ENCODE measurements at places on chromosomes 7 and 10.

- DNase-seq: no peak
Observed at GRCh38 chr7:18684916-18685315, 189.4 kb downstream of the HDAC9 start.

- no peak for DNase-seq
Observed at GRCh38 chr7:72362246-72362645, 49.9 kb downstream of the CALN1 start.

GRCh38 chr10:3525832-3526449 is 259.1 kb downstream of the KLF6 start:
- DNase-seq: peak; percentile 16

DNA sequence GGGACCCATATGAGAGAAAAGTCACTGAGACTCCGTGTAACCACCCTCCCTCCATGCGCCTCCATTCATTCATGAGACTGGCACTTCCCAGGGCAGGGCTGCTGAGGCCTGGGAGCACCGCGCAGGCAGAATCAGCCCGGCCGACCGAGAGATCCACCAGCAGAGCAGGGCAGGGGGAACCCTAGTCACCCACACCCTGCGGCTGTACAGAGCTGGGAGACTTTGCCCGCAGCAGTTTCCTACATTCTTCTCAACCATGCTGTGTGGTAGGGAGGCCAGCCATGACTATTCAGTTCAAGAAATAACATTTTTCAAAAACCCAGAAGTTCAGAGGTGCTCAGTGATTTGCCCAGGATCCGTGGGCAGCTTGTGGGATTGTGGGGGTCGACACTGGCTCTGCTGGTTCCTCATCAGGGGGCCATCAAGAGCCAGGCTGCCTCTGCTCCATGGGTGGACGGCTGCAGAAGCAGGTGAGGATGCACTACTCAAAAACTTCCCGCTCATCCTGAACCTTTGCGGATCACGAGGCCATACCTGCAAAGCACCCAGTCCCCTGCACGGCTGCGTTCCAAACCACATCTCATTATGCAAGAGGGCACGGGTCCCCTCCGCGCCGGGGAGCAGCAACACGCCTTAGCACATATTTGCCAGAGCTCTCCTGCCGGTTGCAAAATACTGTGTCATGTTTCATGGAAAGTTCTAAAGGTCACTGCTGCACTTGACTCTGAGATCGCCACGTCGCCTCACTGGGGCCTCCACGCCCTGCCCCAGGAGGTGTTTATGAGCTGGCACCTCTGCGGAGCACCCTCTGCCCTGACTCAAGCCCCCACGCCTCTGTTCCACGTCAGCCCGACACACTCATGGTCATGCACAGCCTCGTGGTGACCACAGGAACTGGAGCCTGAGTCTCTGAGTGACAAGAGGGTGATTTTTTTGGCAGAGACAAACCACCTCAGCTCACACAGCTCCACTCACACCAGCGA is 132.0 kb downstream of the PRKAG2 start:
- no peak for DNase-seq

DNA sequence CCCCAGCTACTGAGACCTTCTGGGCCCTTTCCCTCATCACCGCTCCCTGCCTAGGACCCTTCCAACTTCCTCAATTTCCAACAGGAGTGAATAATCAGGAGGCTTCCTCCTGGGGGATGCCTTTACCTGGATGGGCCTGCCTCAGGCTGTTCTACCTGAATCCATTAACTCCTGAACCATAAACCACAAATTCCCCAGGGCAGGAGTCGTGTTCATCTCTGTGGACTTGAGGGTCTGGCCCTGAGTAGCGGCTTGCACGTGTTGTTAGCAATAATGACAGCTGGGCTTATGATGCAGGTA is 105.1 kb upstream of the GPR26 start:
- no peak for DNase-seq

- no peak for DNase-seq
Observed at GRCh38 chr10:93710333-93710909, 8.0 kb upstream of the FRA10AC1 start.

- DNase-seq: no peak
Observed at GRCh38 chr7:13952921-13953320, 36.5 kb downstream of the ETV1 start.

- no peak for DNase-seq
Observed at GRCh38 chr7:106609416-106609815, 51.5 kb downstream of the CCDC71L start.

- no peak for DNase-seq
Observed at GRCh38 chr10:122034149-122034756, 45.3 kb downstream of the TACC2 start.

GRCh38 chr10:102799691-102800471 is 37.3 kb downstream of the CYP17A1 start:
- DNase-seq: no peak

DNA sequence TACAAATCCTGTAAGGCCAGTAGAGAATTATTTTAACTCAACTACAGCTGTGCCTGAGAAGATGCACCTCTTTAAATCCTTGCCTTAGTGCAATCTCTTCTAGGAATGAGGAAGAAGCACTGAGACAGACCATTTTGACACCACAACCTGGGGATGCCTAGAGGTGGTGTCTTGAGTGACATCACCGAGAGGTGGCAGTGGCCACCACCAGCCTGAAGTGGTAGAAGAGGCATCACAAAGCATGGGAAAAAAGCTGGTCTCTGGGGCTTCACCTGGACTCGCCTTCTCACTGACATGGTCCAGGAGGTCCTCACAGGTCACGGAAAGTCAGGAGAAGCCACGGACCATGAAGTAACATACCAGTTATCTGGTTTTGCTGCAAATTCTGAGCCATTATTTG is 99.2 kb upstream of the PDLIM1 start:
- DNase-seq: no peak

DNA sequence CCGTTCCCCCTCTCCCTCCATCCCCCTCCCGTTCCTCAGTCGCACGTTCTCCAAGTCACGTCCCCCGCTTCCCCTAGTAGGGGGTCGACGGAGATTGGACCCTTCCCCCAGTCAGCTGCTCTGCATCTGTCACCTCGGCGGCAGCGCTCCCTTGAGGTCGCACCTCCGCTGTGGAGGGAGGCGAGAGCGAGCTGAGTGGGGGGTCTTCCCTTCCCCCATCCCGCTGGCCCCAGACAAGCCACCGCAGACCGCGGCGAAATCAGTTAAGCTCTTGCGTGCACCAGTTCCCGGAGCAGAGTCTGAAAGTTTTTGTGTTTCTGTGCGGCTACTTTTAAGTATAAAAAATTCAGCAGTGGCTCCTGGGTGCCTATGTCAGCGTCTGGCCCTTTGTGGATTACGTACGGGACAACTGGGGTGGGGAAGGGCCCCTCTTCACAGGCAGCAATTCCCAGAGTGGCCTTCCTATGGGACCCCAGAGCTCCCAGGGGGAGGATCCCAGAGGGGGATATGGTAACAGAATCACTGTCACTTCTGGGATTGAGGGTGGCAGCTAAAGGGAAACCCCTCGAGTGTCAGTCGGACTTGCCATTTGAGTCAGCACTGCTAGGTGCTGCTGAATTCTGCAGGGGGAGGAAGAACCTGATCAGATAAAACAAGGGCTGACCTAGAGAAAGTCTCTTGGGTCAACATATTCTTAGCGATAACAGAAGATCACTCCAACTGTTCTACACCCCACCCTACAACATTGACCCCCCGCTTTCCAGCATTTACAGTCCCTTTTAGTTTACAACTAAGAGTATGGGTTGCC is 12.5 kb upstream of the DDIT4 start:
- DNase-seq: no peak

DNA sequence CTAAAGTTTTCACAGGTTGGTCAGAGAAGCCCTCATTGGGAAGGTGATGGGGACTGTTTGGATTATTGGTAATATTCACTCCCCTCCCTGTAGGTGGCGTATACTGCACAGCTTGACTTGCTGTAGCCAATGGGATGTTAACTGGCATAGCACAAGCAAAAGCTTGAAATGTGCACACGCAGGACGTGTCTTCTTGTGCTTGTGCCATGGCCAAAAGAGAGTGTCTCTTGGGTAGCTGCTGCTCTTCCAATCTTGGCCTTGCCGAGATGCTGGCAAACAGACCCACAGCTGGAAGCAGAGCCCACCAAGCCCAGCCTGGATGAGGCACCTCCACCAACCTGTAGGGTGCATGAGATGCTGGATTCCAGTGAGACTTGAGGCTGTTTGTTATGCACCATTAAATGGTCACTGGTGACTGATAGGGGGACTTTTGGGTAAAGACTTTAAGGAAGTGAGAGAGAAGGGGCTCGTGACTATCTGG is 266.0 kb downstream of the GRID1 start:
- peak; percentile 35 for DNase-seq

DNA sequence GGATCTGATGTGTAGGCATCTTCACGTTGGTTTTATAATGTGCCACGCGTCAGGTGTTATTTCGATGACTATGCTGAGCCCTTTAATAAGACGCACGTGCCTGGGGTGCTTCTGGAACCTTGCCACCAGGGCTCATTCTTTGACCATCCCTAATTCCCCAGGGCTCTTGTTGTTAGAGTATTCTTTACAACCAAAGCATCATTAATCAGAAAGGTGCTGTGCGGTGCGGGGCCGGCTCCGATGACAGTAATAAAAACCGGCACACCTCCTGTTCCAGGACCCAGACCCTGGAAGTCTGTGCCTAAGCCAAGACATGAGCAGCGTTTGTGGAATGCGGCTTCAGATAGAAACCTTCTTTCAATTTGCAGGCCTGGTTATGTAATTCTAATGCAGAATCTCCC is 58.4 kb downstream of the MGMT start:
- DNase-seq: no peak

- no peak for DNase-seq
Observed at GRCh38 chr10:80787952-80788351, 250.2 kb downstream of the SH2D4B start.

DNA sequence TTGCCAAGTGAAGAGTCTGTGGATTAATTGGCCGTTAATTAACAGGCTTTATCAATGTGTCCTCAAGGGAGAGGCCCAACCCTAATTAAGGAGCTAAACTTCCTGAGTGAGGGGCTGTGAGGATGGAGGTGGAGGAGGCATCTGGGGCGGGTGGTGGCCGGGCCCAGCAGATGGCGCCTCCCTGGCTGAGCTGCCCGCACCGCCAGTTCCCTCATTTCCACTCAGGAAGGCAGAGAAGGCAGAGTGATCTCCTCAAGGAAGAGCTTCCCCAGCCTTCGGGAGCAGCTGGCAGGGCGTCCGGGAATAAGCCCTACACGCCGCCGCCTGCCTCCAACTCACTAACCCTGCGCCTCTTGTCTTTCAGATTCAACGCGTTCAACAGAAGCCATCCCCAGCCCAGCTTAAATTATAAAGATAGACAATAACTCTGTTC is 112.2 kb downstream of the CYTH3 start:
- DNase-seq: no peak

- DNase-seq: no peak
Observed at GRCh38 chr7:155193716-155194115, 104.0 kb upstream of the INSIG1 start.

DNA sequence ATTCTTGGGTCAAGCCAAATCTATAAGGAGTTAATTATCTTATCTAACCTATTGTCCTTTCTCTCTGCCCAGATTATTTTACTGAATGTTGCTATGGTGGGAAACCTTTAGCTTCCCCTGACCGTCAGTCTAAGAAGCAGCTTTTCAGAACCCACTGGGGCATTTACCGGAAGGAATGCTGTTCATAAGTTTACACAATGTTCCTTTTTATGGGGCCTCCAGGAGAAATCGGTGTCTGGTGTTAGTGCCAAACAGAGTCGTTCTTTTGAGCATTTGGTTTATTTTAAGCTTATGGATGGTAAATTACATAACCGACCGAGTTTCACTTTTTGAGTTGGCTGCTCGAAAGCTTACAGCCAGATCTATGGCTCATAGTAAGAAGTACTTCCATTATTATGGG is 111.9 kb downstream of the CACNB2 start:
- no peak for DNase-seq

DNA sequence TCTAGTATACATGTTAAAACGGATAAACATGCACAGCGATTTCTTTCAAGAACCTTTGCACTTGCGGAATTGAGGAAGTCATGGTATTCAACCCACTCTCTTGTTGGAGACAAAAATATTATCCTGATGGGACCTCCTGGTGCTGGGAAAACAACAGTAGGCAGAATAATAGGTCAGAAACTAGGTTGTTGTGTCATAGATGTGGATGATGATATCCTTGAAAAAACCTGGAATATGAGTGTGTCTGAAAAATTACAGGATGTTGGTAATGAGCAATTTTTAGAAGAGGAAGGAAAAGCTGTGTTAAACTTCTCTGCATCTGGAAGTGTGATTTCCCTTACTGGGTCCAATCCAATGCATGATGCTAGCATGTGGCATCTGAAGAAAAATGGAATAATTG is 6.9 kb downstream of the THNSL1 start:
- no peak for DNase-seq

DNA sequence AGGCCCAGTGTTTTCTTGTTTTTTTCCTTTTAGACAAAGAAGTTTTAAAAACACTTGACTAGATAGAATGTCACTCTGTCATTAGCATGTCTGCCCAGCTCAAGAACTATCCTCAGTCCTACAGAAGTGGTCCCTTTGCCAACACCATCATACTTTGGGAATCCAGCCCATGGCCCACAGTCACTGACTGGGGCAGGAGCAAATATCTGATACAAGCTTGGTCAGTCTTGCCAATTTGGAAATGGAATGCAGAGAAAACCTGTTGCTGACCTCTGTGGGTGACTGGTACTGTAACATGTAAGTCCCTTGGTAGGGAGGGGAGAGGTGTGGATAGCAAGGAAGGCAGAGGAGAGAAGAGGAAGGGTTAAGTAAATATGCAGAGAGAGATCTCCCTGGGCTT is 47.8 kb downstream of the IPMK start:
- no peak for DNase-seq

GRCh38 chr10:61847640-61848039 is 53.9 kb upstream of the ARID5B start:
- DNase-seq: no peak

GRCh38 chr10:52621635-52622079 is 150.9 kb downstream of the MBL2 start:
- DNase-seq: no peak

GRCh38 chr7:82897500-82897899 is 265.2 kb downstream of the PCLO start:
- DNase-seq: no peak

DNA sequence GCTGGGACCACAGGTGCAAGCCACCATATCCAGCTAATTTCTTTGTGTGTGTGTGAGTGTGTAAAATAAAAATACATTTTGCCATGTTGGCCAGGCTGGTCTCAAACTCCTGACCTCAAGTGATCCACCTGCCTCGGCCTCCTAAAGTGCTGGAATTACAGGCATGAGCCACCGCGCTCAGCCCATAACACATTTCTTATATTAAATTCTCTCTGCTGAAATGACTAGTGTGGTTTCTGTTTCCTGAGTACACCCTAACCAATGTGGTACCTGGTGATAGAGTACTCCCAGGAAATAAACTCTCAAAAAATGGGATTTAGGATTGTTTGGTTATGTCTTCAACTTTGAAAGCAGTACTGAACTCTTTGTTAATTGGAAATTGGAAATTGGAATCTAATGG is 19.4 kb upstream of the FHIP2A start:
- DNase-seq: no peak

DNA sequence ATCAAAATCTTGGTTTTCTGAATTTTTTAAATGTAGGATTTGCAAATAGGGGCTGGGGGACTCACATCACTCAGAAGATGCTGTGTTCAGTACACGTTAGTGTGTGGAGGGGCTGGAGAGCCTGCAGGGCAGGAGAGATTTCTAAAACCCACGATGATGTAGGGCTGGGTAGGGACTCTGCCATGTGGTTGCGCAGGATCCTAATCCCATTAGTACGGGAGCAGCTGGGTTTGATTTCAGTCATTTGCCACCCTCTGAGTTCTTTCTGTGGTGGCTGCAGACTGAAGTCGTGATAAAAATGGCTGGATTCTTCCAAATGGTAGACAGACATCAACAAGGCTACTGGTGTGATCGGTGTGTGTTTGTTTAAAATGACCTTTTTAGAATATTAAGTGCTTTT is 14.2 kb upstream of the GET4 start:
- no peak for DNase-seq

- no peak for DNase-seq
Observed at GRCh38 chr7:133015888-133016287, 66.0 kb downstream of the CHCHD3 start.

All from NCI-H446 (cell line).